ENCODE measurements at places on chromosomes 6 and 20.
A peak's percentile ranks its signal among the peaks of the same experiment; 100 is the strongest.

DNA sequence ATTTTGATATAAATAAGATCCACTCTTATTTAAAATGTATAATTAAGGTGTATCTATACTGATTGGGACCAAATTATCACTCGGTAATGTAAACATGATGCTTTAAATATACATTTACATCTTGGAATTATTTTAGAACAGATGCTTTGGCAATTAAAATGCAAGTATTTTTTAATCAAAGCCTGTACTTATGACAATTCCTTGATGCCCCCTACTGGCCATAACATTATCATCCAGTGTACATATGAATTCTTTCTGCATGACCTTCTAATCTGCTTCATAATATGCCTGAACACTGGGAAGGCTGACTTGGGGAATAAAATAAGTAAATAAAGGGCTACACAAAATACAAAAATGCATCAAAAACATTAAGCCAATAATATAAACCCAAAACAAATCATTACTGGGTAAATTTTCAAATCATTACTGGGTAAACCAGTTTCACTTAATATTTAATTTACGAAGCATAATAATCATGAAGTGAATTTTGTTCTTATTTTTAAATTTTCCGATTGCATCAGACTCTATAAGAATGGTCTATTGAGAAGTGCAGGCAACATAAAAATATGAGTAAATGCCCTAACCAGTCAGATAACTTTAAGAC is 65.1 kb downstream of the CGA start:
- no peak for DNase-seq

GRCh38 chr6:157699777-157700636 is 123.0 kb upstream of the SNX9 start:
- peak; percentile 9 for DNase-seq

- DNase-seq, result no peak
Measured at GRCh38 chr6:126300126-126300525, 39.8 kb upstream of the CENPW start.

DNA sequence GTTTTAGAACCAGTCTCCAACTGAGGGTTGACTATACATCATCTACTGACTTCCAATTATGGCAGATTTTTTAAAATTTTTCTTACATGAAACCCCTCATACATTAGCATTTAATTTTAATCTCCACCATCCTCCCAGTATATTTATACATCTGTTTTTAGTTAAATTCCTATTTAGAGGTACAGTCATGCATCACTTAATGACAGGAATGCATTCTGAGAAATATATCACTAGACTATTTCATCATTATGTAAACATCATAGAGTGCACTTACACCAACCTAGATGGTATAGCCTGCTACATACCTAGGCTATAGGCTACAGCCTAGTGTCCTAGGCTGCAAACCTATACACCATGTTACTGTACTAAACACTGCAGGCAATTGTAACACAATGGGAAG is 316.7 kb upstream of the MARCKS start:
- no peak for DNase-seq

GRCh38 chr20:17399303-17399985 is 131.7 kb downstream of the BFSP1 start:
- no peak for DNase-seq

GRCh38 chr6:16292942-16293341 is 54.6 kb downstream of the GMPR start:
- no peak for DNase-seq

DNA sequence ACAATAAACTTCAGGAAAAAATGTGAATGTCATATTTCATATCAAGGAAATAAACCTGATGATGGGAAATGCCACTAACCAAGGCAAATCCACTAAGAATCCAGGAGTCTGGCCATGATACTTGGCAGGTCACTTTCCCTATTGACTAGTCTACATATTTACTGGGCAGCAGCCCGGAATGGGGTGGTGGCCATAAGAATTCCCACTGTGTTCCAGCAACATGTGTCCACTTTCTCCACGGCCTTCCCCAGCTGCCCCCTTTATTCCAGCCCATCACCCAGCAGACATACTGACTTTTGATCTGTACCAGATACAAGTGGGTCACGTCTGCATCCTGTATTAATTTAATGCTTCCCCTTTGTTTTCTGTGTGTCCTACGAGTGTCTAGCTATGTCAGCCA is 234.5 kb upstream of the PRDM1 start:
- no peak for DNase-seq

- DNase-seq, result no peak
Measured at GRCh38 chr20:15060265-15061060, 723.1 kb upstream of the FLRT3 start.

GRCh38 chr6:160667639-160668481 is 3.8 kb upstream of the LPA start:
- DNase-seq, result peak; percentile 68

- no peak for DNase-seq
Measured at GRCh38 chr6:70738028-70738427, 70.3 kb downstream of the SMAP1 start.

DNA sequence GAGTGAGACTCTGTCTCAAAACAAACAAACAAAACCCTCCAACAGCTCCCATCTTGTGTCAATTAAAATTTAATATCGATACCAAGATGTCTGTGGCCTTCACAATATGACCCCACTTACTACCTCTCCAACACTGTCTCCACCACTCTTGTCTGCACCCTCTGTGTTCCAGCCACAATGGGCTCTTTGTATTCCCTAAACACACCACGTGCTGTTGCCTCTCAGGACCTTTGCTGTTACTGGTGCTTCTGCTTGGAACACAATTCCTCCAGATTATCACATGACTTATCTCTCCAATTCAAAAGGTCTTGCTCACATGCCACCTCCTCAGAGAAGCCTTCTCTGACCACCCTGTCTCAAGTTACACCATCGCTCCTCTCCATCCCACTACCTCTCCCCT is 6.0 kb upstream of the HCK start:
- DNase-seq, result no peak

DNA sequence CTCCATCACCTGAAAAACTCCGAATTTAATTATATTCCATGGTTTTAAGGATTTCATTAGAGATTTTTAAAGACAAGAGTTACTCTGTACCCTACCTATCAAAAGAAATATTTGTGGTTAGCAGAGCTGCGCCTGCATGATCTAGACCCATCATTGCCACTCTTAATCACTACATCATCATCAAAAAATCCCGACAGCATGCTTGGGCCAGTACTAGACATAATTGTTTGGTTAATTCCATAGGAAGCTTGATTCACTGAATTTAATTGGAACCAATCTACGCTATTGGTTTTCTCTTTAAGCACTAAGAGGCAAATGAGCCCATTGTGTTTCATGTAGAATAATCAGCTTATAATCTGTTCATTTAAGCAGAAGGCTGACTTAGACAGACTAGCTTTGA is 33.4 kb upstream of the RNF217 start:
- DNase-seq, result no peak

DNA sequence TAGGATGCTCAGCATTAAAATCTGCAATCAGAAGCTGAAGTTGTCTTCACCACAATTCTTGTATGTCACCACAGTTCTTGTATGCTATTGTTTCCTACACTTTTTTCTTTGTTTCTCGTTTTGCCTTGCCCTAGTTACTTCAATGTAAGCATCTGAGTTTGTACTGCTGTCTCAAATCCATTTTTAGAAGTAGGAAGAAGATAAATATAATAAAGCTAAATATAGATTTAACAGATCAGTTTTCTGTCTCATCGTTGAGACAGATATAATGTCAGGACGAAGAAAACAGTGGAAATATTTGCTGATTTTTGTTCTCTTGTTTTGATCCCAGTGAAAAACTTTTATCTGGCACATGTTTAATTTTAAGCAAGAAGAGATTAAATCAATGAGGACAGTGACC is 318.0 kb downstream of the QKI start:
- no peak for DNase-seq

GRCh38 chr6:131998255-131998982 is 47.2 kb upstream of the CCN2 start:
- DNase-seq, result no peak

DNA sequence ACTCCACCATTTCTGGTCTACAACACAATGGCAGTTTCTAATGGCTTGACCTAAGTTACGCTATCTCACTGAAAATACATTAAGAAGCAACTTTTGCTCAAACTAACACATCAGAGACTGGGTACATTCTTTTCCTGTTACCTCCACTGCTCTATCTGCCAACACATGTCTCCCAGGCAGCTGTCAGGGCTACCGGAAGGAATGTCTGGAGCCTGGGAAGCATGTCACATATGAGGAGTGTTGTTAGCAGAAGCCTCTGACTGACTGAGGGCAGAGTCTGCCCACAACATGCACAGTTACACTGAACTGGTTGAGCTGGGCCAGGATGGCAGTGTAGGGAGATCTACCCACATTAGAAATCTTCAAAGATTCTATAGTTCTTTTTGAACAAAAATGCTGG is 264.5 kb downstream of the KIF16B start:
- no peak for DNase-seq

GRCh38 chr6:45072673-45073072 is 255.5 kb upstream of the RUNX2 start:
- DNase-seq, result no peak

DNA sequence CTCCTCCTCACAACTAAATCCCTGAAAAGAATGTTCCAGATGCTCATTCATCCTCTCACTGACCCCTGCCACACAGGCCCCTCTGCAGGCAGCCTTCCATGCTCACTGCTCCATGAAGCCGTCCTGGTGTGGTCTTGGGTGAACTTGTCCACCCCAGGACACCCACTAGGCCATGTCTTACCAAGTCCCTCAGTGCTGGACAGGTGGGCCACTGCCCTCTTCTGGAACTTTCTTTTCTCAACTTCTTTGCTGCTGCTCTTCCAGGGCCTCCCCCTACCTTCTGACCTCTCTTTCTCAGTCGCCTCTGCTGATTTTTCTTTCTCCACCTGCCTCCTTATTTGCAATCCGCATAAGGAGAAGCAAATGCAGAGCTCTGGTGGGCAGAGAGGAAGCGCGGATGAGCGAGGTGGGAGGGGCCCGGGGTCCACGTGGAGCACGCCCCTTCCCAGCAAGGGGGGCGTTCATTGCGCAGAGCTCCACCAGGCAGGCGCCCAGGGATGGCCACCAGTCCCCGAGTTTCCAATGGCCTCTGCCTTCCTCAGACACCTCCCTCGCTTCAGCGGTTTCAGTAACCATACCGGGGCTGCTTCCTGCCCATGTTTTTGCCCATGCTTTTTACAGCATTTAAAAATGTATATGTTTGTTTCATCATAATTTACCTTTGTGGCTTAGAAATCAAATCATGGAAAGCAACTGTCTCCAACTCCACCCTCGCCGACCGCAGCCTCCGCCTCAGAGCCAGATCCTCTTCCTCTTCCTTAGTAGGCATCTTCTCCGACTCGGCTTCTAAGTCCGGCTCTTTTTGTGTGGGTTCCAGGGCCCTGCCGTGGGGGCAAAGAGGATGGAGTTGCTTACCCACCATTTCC is 129.6 kb downstream of the ZDHHC14 start:
- DNase-seq, result no peak

- peak; percentile 97 for DNase-seq
Measured at GRCh38 chr6:11537229-11538051, at the start of gene TMEM170B. TSS of gene TMEM170B (plus strand) at chr6:11537749. CDS start at chr6:11538278, 529 bp downstream.

DNA sequence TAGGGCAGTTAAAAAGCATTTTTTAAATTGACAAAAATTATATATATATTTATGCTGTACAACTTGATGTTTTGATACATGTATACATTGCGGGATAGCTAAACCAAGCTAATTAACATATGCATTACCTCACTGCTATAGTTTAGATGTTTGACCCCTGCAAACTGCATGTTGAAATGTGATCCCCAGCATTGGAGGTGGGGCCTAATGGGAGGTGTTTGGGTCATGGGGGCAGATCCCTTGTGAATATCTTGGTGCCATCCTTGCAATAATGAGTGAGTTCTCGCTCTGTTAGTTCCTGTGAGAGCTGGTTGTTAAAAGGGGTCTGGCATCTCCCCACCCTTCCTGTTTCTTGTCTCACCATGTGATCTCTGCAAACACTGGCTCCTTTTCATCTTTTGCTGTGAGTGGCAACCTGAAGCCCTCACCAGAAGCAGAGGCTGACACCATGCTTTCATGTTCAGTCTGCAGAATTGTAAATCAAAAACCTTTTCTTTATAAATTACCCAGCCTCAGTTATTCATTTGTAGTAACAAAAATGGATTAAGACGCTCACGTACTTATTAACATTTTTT is 111.8 kb downstream of the MCHR2 start:
- no peak for DNase-seq

DNA sequence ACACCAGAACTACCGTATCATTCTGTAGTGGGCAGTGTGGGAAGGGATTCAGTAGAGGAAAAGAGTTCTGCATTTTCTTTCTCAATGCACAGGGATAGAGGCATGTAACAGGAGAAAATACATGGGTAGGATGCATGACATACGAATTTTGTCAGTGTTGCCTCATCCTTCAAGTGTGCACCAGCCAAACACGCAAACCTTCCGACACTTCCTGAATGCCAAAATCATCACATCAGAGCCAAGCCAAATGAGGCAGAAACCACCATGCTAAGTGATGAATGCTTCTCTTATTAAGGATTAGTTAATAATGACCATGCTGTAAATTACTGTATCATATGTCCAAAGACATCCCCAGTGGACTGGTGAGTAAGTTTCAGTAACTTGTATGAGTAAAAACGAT is 27.3 kb downstream of the RAMACL start:
- DNase-seq, result no peak

DNA sequence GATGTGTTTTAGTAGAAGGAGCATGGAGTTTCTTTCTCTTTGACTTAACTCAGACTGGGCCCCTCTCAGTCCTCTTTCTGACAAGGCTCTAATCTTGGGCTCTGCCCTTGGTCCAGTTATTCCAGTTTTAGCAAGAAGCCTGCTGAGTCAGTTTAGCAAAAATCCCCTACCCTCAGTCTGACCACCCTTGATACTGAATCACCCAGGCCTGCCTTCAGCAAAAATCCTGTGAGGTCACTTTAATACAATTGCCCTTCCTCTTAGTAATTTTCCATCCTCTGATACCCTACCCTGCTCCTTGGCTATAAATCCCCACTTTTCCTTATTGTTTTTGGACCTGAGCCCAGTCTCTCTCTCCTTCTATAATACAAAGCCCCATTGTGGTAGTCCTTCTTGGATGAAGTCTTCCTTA is 326.7 kb upstream of the NOX3 start:
- no peak for DNase-seq

DNA sequence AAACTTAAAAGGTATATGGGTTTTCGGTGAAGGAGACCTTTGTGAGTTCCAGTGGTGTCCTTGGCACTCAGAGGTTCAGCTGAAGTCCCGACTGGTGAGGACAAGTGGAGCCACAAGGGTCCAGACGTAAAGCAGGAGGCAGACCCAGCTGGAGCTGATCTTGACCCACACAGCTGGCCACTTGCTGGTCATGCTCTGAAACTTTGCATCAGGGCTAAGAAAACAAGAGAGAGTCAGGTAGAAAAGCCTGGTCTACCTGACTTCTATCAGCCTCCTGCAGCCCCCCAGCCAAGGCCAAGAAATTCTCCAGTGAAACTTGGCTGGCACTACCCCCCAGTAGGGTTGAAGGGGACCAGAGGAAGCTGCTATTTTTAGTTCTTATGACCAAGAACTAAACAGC is 21.6 kb downstream of the SERINC3 start:
- DNase-seq, result no peak

- DNase-seq, result no peak
Measured at GRCh38 chr20:17967521-17968365, 851 bp downstream of the SNX5 start.

GRCh38 chr20:60123652-60124051 is 165.4 kb downstream of the CDH26 start:
- no peak for DNase-seq

Measured in activated effector memory CD4-positive, alpha-beta T cell treated with anti-CD3 and anti-CD28 coated beads, Interleukin-2, amount 50 U/mL, for 16 hours (primary cell).